ENCODE measurements at places on chromosomes 6 and 20. TPM values are rescaled to one million over a fixed set of nuclear protein-coding genes. Genes with fewer than 3 reads are reported as not detected.

RHAG gene
- not detected for total RNA-seq

ZC3H12D gene
- 0.30 TPM for total RNA-seq

EXOC2 gene
- 46.2 TPM for total RNA-seq

FERMT1 gene
- 5.7 TPM for total RNA-seq

PLA2G7 gene
- total RNA-seq, result not detected

EPPIN gene
- not detected for total RNA-seq

TPBG gene
- total RNA-seq, result 33.2 TPM

UBE2C gene
- 167 TPM for total RNA-seq

TRIM31 gene
- total RNA-seq, result not detected

RGS17 gene
- 8.7 TPM for total RNA-seq

ELOVL4 gene
- 2.5 TPM for total RNA-seq

TCP11 gene
- 0.06 TPM for total RNA-seq

HLA-DPB1 gene
- 34.6 TPM for total RNA-seq

HLA-DRA gene
- 0.46 TPM for total RNA-seq

ANKRD6 gene
- total RNA-seq, result 4.1 TPM

COL21A1 gene
- 0.06 TPM for total RNA-seq

FRK gene
- total RNA-seq, result 0.57 TPM

RAB23 gene
- total RNA-seq, result 20.6 TPM

ITPA gene
- 106 TPM for total RNA-seq

METTL24 gene
- not detected for total RNA-seq

PPP1R14C gene
- total RNA-seq, result 17.5 TPM

TSHZ2 gene
- 1.3 TPM for total RNA-seq

HRH3 gene
- not detected for total RNA-seq

PDYN gene
- not detected for total RNA-seq

TCF15 gene
- 0.18 TPM for total RNA-seq

LY6G6C gene
- not detected for total RNA-seq

BMP2 gene
- total RNA-seq, result 2.5 TPM

RBPJL gene
- total RNA-seq, result not detected

IPCEF1 gene
- not detected for total RNA-seq

RAET1L gene
- total RNA-seq, result 0.36 TPM

SLX4IP gene
- 3.1 TPM for total RNA-seq

PACSIN1 gene
- total RNA-seq, result not detected

CPXM1 gene
- total RNA-seq, result 2.0 TPM

OR12D3 gene
- not detected for total RNA-seq

TREM1 gene
- total RNA-seq, result not detected

BPIFB2 gene
- not detected for total RNA-seq

TTK gene
- total RNA-seq, result 180 TPM

PGBD1 gene
- 12.4 TPM for total RNA-seq
